Effector CD8-positive, alpha-beta T cell (primary cell): ENCODE measurements at places on chromosomes 6 and 20.

DNA sequence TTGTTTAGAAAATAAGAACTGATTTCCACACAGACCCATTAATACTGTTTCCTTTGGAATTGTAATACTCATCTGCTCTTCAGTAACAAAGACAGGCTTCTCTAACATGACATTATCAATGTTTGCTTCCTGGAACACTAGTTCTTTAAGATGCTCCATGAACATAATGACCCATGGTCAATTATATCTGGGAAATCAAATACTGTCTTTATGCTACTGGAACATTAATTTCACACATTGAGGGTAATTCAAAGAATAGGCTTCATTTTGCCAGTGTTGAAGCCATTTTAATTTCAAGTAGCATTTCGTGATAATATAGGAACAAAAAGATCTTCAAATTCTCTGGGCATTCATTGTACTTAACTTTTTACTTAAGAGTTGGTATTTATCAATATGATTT lies 80.9 kb downstream of the OPN5 start:
- DNase-seq = no peak

- no peak for DNase-seq
Observed at GRCh38 chr6:125688138-125688537, 61.3 kb upstream of the HEY2 start.

DNA sequence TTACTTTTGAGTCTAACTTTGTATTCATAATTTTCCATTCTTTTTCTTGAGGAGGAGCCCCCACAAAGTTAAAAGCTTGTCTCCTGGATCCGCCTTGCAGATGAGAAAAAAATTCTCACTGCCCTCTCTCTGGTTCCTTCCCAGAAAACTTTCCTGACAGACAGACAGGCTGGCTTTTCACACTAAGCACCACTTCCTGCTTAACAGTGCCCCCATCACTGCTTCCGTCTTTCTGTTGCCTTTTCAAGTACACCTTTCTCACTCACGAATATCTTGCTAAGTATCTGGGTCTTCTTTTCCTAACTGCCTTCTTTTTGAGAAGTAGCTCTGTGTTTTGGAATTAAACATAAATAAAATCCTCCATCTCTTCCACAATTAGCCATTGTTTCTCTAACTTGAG lies 19.8 kb upstream of the LMBRD1 start:
- no peak for DNase-seq

- no peak for DNase-seq
Observed at GRCh38 chr6:170284126-170284773, 6.6 kb downstream of the DLL1 start.

- DNase-seq = no peak
Observed at GRCh38 chr6:135088281-135088680, 33.7 kb upstream of the HBS1L start.

DNA sequence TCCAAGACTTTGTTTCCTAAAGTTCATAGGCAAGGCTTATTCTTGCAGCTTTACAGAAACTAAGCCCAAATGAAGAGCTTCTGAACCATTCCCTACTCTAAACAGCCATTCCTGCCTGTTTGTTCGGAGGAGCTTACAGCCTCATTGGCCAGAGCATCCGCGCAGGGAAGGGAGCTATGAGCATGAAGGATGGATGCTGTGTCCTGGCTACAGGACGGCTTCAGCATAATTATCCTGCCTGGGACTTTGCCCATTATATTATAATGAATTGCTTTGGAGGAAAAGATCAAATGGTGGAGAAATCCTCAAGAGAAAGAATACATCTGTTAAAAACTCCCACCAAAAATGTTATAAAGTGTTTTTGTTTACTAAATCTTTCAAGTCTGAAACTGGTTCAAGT lies 378.2 kb upstream of the BTBD3 start:
- no peak for DNase-seq

DNA sequence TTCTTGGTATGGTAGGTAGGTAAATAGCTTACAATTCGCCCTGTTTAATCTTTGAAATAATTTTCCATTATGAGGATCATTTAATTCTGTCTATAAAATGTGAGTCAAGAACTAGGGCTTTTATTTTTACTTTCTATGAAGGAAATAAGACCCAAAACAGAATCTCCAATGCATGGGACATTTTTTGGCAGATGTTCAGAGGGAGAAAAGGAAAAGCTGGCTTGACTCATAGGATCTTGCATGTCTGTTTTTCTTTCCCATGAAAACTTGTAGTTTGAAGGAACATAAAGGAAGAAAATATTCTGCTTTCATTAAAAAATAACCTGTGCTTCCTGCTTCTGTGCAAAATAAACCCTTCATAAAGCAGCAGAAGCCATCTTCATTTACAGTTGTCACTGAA lies 143.1 kb upstream of the INSM1 start:
- DNase-seq = no peak

GRCh38 chr6:144353871-144354314 lies 68.8 kb downstream of the UTRN start:
- DNase-seq = no peak

- DNase-seq = no peak
Observed at GRCh38 chr6:134233180-134233955, 84.5 kb downstream of the SGK1 start.

- no peak for DNase-seq
Observed at GRCh38 chr6:114634016-114634415, 291.2 kb upstream of the HS3ST5 start.

GRCh38 chr6:99434702-99435530 lies 9.8 kb upstream of the PNISR start:
- no peak for DNase-seq

- no peak for DNase-seq
Observed at GRCh38 chr6:27161946-27162603, 85.4 kb upstream of the PRSS16 start.

DNA sequence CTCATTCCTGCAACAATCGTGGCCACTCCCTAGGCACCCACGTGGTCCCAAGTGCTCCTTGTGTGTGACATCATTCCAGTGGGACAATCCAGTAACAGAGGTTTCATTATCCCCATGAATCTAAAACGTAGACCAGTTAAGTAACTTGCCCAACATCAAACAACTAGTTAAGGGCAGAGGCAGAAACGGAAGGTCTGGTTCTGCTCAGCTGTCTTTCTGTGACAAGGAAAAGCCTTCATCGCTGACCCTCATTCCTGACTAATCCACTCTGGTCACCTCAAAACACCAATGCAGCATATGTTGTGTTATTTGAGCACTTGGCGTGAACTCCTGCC lies 261.4 kb upstream of the JARID2 start:
- no peak for DNase-seq
